ENCODE measurements at places on chromosomes 11 and 22.
A peak's percentile ranks its signal among the peaks of the same experiment; 100 is the strongest.

DNA sequence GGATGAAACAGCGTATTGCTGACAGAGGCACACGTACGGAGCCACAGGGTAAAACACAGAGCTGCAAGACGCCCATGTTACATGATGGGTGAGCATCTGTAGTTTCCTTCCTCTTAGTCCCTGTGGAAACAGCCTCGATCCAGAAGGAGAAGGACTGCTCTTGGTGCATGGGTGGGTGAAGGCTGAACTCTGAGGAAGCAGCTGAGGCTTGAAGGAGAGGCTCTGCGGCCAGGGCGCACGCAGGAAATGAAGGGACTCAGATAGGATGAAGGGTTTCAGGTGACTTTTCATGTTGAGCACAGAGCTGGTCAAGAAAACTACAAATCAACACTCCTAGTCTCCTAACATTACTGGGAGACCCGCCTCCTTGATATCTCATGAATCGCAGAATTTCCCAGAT lies 65.7 kb upstream of the ADA2 start:
- DNase-seq = no peak

DNA sequence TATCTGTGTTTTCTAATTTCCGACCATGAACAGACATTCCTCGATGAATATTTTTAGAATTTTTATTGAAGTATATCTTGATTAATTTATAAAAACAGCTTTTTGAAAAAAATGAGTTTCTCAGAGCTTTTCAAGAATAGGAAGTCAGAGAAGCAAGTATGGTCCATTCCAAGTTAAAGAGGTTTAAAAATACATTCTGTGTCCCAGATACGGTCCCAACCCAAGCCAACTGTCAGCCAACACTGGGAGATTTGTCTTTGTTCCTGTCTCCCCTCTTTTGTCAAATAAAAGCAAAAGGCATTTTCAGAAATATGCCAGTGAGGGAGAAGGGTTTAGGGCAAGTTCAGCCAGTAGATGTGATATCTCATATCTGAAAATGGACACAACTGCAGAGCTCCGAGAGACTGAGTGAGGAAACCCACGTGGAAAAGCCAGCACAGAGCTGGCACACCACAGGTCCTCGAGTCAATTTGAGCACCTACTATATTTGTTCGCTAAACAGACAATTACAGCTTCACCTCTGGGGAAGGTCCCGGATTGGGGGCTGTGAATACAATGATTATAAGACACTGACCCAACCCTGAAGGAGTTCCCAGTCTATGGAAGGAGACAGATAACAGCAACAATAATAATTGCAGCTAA lies 59.8 kb downstream of the C11orf91 start:
- no peak for DNase-seq

GRCh38 chr11:47986219-47986618 lies 5.9 kb downstream of the PTPRJ start:
- no peak for DNase-seq

GRCh38 chr22:31248138-31248745 lies 36.1 kb downstream of the LIMK2 start:
- peak; percentile 92 for DNase-seq

- DNase-seq = peak; percentile 63
Measured at GRCh38 chr22:19109198-19110063, 12.8 kb downstream of the DGCR2 start.

- peak; percentile 70 for DNase-seq
Measured at GRCh38 chr11:35539781-35540281, 14.4 kb upstream of the PAMR1 start.

DNA sequence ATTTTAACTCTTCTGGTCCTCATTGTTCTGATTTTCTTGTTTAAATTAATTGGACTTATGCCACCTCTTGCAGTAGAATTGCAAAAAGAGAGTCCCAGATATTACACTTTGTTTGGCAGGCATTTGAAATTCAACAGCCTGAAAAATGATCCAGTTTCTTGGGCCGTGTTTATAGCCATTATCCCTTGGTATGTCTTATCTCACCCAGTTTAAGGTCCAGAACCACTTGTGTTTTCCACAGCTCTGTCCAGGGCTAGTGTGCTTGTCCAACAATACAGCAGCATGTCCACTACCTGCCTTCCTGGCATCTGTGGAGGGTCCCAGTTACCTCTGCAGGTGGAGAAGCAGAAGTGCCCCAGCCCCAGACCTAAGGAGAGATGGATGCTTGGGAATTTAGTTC lies 397.4 kb downstream of the SOX6 start:
- DNase-seq = no peak

DNA sequence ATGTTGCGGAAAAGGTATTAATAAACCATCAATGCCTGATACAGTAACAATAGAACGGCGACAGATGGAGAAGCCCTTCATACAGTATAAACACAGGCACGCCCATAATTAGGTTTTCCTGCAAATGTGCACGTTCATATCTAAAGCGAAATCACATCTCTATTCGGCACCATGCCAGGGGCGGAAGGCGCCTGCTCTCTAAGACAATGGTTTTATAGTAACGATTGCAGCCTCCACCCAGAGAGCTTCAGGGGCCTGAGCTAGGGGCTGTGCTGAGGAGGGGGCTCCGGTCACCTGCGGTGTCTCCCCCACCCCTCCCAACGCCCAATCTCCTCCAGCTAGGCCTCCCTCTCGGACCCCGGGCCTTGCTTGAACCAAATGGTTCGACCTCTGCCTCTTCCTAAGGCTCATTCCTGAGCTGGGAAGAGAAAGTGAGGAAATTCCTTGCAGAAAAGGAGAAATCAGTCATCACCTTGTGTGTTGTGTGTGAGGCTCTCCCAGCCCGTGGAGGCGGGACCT lies 9.6 kb downstream of the KRTAP5-5 start:
- DNase-seq = no peak

DNA sequence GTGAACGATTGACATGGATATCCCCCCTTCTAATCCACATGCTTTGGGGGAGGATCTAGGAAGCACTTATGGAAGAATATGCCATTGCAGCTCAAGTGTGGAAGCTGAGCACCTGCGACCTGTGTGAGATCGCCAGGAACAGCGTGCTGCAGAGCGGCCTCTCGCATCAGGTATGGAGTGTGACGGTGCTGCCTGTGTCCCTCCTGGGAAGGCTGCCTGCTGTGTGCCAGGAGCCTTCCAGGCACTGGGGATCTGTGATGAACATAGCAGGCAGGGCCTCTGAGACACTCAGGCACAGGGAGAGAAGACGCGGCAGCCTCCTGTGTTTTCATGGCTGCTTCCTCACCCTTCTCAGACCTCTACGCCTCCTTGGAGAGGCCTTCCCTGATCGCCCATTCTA lies 36.5 kb downstream of the RNF141 start:
- DNase-seq = no peak

GRCh38 chr11:102546427-102546826 lies 15.9 kb upstream of the MMP7 start:
- DNase-seq = no peak

GRCh38 chr22:49081261-49081666 lies 746.4 kb downstream of the BRD1 start:
- no peak for DNase-seq

- peak; percentile 68 for DNase-seq
Measured at GRCh38 chr11:116691771-116692177, 81.0 kb downstream of the BUD13 start.

- no peak for DNase-seq
Measured at GRCh38 chr22:30282616-30283046, 6.7 kb downstream of the CASTOR1 start.

- no peak for DNase-seq
Measured at GRCh38 chr11:117910525-117910924, 18.7 kb downstream of the TMPRSS13 start.

DNA sequence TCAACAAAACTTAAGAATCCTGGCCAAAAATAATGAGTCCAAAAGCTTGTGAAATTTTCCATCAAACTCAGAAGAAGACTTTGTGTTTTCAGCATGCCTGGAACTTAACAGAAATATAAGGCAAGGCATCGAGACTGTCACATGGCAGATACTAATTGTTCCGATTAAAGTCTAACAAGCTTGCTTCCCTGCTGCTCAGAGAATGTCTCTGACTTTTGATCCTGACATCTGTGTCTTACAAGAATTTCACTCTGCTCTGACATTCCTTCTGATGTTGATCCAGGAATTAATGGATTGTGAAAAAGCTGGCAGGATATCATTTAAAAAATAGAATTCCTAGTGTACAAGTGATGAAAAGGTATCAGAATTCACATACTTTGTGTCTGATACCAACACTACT lies 170.2 kb downstream of the DCDC1 start:
- DNase-seq = no peak

GRCh38 chr22:43946384-43946667 lies 8.9 kb upstream of the SAMM50 start:
- DNase-seq = no peak

DNA sequence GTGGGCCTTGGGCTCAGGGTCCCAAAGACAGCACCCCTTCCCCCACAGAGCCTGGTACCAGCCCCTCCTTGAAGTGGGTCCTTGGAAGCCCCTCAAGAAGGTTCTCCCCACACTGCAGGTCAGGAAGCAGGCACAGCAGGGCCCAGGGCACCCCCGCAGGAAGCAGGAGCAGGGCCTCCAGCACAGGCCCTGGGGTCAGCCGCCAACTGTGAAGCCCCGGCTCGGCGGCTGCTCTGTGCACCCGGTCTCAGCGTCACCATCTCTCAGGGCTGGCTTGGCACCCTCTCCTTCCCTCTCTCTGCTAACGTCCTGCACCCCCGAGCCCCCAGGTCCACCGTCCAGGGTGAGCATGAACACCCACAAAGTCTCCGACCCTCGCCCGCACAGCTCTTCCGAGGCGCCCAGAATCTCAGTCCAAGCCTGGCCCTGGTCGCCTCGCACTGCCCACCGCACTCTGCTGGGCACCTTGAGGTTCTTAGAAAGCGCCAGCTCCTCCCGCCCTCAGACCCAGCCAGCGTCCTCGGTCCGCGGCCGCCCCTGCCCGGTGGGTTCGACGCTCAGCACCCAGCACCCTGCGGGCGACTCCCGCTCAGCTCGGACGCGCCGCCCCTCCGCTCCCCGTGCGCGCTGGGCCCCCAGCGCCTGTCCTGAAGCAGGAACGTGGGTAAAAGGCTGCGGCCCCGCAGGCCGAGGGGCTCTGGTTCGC lies 1.4 kb upstream of the SIGIRR start:
- no peak for DNase-seq

DNA sequence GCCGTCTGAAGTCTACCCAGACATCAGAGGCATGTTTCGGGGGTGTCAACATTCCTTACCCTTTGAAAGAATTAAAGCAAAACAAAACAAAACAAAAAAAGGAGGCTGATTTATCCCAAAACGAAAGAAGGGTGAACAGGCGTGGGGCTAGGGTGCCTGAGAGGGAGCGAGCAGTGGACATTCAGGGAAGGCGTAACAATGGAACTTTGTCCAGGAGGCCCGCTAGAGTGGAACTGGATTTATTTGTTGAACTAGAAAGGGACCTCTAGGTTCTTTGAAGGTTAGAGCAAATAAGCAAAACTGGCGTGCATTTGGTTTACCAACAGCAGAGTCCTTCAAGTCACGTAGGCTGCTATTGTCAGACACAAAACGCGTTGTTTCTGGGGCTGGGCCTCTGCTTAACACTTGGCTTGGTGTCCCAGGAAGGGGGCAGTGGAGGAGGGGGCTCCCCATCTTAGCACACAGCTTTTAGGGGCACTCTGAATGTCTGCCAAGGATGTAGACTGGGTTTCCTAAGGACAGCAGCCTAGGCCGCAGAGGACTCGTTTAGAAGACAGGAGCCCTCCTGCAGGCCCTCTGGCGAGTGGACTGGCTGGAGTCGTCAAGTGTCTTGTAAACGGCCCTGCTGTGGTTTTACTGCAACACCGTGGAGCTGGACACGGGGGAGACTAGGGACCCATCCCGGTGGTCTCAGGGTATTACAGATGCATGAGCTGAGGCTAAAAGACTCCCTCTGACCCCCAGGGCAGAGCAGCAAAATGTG lies 203.7 kb upstream of the SORL1-AS1 start:
- DNase-seq = peak; percentile 12

- DNase-seq = peak; percentile 52
Measured at GRCh38 chr22:38657045-38657909, 839 bp downstream of the CBY1 start.

DNA sequence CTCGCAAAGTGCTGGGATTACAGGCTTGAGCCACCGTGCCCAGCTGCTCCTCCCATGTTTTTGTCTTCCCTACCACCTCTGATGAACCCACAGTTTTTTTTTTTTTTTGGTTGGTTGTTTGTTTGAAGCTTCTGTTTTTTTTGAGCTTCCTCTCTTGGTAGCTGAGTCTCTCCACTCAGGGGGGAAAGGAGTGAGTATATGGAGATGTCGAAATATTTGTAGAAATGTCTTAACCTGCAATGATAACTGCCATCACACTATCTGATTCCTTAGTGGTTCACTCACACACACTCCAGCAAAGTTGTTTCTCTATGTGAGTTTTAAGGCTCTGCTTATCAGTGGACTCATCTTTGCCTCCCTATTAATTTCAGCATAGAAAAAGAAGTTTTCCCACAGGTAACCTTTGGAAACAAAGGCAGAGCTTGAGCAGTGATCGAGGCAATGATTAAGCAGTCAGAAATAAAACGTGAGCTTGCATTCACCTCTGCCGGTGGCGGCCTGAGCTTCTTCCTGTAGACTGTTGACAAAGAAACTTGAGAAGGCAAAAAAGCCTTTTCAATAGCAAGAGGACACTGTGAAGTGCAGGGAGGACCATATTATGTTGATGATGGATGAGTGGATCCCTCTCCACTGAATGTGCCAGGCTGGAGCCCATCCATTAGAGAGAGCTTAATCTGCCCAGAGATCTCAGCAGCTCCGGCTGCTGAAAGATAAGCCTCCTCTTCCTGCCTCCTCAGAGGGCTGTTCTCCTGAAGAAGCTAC lies 29.0 kb upstream of the RASSF10 start:
- DNase-seq = no peak

GRCh38 chr11:62264004-62264403 lies 6.0 kb upstream of the SCGB2A2 start:
- no peak for DNase-seq

- DNase-seq = peak; percentile 47
Measured at GRCh38 chr11:95229993-95230809, 801 bp downstream of the SESN3 start.

DNA sequence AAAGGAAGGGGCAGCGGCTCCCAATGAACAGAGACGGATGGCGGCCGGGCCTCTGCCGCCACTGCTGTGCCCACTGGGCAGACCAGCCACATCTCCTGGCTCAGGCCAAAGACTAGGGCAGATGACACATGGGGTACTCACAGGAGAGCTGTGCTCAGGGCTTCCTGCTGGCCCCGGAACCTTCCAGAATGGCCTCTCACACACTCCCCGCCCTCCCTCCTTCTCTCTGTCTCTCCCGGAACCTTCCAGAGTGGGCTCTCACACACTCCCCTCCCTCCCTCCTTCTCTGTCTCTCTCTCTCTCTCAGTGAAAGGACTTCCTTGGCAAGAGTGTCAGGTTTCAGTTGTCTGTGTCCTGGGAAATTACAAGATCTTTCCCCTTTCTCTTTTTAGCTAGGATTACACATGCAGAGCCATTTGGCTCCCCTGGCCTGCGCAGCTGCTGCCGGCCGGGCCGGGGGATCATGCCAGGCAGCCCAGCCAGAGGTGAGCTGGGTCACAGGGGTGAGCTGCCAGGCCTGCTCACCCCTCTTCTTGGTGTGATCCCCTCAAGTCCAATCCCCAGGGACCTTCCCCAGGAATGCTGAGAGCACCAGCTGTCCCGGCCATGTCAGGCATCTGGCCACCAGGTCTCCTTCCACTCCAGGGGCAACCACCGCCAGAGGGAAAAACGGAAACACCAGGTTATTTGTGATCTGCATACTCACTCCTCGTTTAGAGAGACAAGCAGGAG lies 45.3 kb upstream of the ADA2 start:
- DNase-seq = peak; percentile 73

- DNase-seq = peak; percentile 55
Measured at GRCh38 chr11:23540101-23540561, 679.9 kb upstream of the CCDC179 start.

Data from hepatocyte (in vitro differentiated cells).